Dorsolateral prefrontal cortex (tissue), 122 donors: ENCODE measurements at places on chromosomes 7 and 10. TPM values are rescaled to one million over a fixed set of nuclear protein-coding genes. Genes with fewer than 3 reads are reported as not detected.

- no peak for DNase-seq
Measured at GRCh38 chr10:29522061-29522855, 112.5 kb downstream of the SVIL start.

DNA sequence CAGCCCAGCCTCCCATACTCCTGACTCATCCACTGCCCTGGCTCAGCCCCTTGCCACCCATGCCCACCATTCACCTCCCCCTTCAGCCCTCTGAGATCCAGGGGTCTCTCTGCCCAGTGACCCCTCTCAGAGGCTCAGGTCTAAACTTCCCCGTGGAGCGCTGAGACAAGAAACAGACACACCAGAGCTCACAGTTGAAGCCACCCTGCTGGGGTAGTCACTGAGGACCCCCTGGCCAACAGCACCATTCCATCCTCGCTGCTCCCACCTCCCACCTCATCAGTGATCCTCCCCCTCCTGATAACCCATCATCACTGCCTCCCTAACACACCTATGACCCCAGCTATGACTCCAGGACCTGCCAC, 100.7 kb downstream of the GRID1 start:
- no peak for DNase-seq

DNA sequence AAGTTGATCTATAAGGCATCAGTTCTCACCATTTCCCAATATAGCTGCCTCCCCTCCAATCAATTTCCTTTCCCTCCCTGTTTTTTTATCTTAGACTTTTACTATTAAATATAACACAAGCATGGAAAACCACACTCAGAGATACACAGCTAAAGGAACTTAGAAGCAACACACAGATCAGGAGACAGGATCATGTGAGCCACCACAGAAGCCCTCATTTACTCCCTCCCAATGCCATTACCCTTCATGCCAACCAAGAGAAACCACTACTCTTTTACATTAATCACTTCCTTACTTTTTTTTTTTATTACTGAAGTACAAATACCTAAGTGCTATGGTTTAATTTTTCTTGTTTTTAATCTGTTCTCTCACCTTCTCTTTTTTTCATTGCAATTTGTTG, 33.0 kb downstream of the COG5 start:
- DNase-seq: no peak

GRCh38 chr7:128389618-128390329, 20.0 kb downstream of the IMPDH1 start:
- DNase-seq: no peak

DNA sequence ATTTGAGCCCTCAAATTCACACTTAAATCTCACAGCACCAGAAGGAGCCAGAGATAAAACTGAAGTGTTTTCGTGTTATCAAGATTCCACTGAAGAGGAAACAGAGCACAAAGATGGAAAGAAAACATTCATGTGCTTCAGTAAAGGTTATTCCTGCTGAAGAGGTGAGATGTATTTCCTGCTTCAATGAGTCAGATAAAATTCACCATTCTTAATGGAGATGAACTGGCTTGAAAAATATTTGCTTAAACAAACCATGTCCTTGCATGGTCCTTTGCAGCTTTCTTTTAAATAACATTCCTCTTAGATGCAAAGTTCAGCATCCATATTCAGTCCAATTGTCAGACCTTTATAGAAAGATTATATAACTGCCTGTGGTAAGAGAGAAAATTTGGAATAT, 294.2 kb downstream of the IPMK start:
- DNase-seq: no peak

- DNase-seq: no peak
Measured at GRCh38 chr7:122847871-122848473, 38.3 kb downstream of the CADPS2 start.

DNA sequence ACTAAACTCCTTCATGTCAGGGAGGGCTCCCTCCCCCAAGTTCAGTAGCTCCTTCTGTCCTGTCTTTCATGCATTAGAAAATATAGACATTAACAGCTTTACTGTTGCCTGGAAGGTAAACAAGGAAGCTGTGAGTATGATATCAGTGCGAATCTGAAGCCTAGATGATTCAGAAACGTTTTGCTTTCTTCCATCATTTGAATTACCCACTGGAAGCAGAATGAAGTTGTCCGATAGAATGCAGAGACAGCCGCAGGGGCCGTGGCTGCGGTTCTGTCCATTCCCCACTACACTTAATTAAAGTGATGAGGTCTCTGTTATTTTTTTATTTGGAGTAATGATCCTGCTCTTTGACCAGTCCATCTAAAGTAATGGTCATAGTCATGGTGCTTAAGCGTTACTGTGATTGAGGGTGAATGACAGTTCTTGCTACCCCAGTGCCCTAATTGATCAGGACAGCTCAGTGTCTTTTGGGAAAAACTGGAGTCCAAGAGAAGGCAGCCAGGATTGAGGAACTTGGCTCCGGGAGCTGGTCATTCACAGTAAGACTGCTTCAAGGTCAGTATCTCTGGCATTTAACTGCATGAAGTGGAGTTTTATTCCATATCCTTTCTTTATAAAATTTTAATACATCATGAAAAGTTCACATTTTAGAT, 69.9 kb downstream of the PTPRE start:
- no peak for DNase-seq

DNA sequence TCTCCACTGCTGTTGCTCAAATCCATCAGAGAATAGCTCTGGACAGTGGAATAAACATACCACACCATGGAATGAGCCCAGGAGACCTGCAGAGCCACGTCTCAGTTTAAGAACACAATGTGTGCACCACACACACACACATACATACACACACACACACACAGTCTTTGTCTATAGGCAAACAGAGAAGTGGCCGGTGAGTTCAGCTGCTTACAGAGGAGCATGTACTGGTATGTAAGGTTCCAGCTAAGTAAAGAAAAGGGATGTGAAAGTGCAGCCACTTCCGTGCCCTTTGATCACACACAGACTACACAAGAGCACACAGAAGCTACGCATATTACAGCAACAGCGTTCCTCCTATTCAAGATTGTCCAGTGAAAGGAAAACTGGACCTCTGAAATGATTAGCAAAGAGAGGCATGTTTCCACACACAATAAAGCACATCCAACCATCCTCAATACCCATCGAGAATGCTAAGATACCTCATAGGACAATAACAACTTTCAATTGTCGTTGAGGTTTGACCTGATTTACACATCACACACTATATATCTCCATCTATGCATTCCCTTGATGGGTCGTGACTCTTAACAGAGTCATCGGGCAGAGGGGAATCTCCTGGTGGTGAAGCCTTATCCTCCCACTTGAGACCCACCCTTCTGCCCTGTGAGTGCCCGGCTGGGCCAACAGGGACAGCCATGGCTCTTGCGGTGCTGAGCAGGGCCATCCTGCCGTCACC, 23.6 kb downstream of the SLC35B4 start:
- peak; percentile 24 for DNase-seq

GRCh38 chr10:71971311-71971731, 7.1 kb downstream of the CHST3 start:
- no peak for DNase-seq

DNA sequence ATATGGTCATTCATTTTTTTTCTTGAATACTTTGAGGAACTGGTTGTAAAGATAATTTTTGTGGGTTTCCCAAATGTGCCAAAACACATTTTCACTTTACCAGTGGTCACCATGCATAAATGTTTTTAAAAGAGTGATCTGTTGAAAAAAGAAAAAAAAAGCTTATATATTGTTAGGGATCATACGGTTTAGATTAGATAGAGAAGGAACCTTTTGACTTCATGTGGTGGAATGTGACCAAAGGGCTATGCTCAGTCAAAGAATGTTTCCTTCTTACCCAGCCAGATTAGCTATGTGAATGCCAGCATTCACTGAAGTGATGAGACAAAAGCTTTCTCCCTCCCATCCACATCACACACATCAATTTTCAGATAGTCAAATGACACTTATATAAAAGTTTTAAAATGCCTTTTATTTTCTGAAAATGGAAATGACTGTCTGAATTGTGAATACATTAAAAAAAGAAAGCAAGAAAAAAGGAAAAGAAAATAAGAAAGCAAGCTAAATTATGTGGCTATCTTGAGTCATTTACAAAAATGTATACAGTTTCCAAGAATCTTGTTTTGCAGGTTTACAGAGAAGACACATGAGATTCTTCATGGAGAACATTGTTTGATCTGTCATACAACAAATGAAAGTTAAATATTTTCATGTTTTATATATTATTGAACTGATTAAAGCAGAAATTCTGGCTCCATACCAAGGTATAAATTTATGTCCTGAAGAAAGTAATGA, 8.6 kb upstream of the CPED1 start:
- no peak for DNase-seq

GRCh38 chr10:117457071-117457810, 82.0 kb upstream of the PDZD8 start:
- no peak for DNase-seq

- DNase-seq: no peak
Measured at GRCh38 chr10:86981716-86982115, 13.4 kb downstream of the ADIRF start.

DNA sequence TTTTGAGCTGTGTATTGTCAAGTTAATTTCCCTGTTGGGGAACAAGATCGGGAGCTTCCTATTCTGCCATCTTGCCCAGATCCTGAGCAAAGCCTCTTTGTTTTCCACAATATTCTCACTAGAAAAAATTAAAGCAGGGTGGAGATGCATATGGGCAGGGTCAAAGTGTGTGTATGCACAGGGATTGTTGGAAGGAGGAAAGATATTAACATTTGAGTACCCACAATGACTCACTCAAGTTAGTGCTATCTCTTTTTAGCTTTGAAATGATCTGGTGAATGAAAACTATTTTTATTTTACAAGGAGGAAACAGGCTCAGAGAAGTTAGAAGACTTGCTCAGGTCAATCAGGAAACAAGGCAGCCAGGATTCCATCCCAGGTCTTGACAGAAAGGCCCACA, 6.7 kb upstream of the BTBD16 start:
- no peak for DNase-seq

Gene PTN
- 57.6 TPM for total RNA-seq

Gene IL15RA
- 1.9 TPM for total RNA-seq

Gene HOGA1
- 2.7 TPM for total RNA-seq

Gene ACSM6
- not detected for total RNA-seq

Gene ABCB1
- total RNA-seq: 14.0 TPM

Gene MLXIPL
- total RNA-seq: 31.6 TPM

Gene CYTH3
- 39.7 TPM for total RNA-seq
